Fibroblast of the aortic adventitia (primary cell): ENCODE measurements at places on chromosomes 7 and 10. TPM values are rescaled to one million over a fixed set of nuclear protein-coding genes. Genes with fewer than 3 reads are reported as not detected.
A peak's percentile ranks its signal among the peaks of the same experiment; 100 is the strongest.

The MLLT10 gene
- 36.1 and 47.6 TPM in 2 replicates for total RNA-seq

The TSPAN12 gene
- total RNA-seq, result 1.5 and 5.6 TPM in 2 replicates

The YAE1 gene
- total RNA-seq, result 41.9 and 95.8 TPM in 2 replicates

The ITPRID1 gene
- total RNA-seq, result not detected in 2 replicates

The BET1 gene
- total RNA-seq, result 48.3 and 60.8 TPM in 2 replicates

The ZNF804B gene
- total RNA-seq, result not detected in 2 replicates

The NUDCD3 gene
- total RNA-seq, result 47.1 and 122 TPM in 2 replicates

The VGF gene
- total RNA-seq, result not detected in 2 replicates

- no peak for DNase-seq
These were observed 175.3 kb downstream of the ELAPOR2 start for GRCh38 chr7:86884152-86884551.

- peak; percentile 3 for DNase-seq
These were observed 1196.9 kb downstream of the SORCS3 start for GRCh38 chr10:105837951-105838350.

GRCh38 chr10:78318305-78318704 is 284.6 kb downstream of the RPS24 start:
- DNase-seq, result no peak

DNA sequence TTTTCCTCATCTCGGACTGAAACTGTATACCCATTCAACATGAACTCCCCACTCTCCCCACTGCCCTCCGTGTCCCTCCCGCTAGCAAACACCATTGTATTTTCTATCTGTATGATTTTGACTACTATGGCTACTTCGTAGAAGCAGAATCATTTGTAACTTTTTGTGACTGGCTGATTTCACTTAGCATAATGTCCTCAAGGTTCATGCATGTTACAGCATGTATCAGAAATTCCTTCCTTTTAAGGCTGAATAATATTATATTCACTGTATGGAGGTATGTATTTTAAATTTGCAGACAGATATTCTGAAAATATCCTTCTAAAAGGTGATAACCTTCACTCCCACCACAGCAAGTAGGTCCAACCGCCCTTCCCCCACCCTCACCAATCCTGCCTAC is 42.9 kb upstream of the MMD2 start:
- DNase-seq, result no peak

DNA sequence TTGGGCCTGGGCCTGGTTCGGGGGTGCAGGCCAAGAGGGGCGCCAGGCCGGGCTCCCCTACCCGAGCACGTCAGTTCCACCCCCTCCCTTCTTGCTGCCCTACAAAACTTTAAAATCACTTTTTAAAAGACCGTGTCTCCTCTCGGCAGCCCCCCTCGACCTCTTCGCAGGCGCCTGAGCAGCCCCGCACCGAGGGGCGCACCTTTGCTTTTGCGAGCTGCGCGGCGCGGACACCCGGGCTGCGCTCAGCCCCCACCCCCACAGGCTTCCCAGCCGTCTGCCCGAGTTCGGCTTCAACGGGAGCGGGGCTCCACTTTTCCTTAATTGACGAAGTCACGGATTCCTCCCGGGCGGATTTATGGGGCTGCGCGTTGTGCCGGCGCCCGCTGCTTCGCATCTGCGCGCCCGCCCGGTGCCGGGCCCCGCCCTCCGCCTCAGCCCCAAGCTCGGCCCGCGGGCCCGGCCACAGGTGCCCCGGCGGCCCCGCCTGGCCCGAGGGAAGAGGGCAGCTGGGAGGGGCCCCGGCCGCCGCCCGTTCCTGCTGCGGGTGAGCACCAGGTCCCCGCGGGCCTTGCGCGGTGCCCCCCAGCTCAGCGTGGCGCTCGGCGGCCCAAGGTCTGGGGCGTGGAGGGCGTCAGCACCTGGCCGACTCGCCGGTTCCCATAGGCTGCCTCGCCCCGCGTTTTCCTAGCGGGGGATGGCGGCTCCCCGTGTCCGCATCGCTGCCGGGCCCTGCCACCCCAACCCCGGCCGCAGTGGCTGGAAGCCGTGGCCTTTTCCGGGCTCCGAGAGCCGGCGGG is 10.8 kb upstream of the MNX1 start:
- no peak for DNase-seq

- no peak for DNase-seq
These were observed 212.2 kb downstream of the PCLO start for GRCh38 chr7:82950436-82950835.

DNA sequence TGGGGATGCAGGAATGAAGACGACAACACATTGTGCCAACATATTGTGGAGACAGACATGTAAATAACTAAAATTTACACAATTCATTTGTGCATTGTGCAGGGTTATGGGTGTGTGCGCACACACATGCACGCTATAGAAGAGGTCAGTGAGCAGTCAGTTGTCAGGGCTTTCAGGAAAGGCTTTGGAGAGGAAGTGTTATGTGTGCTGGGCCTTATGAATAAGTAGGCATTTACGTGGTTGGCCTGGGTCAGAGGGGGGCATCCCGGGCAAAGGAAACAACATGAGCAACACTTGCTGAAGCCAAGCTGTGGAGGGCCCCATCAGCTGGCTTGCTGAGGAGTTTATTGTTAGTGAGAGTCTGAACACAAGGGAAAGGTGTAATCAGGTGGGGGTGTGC is 4.1 kb downstream of the PRXL2A start:
- no peak for DNase-seq

GRCh38 chr7:100830396-100830795 is 3.1 kb upstream of the EPHB4 start:
- no peak for DNase-seq

- peak; percentile 58 for DNase-seq
These were observed 1.1 kb upstream of the TNS3 start for GRCh38 chr7:47582764-47583738.

- no peak for DNase-seq
These were observed 168.7 kb downstream of the CELF2 start for GRCh38 chr10:11186374-11186773.

DNA sequence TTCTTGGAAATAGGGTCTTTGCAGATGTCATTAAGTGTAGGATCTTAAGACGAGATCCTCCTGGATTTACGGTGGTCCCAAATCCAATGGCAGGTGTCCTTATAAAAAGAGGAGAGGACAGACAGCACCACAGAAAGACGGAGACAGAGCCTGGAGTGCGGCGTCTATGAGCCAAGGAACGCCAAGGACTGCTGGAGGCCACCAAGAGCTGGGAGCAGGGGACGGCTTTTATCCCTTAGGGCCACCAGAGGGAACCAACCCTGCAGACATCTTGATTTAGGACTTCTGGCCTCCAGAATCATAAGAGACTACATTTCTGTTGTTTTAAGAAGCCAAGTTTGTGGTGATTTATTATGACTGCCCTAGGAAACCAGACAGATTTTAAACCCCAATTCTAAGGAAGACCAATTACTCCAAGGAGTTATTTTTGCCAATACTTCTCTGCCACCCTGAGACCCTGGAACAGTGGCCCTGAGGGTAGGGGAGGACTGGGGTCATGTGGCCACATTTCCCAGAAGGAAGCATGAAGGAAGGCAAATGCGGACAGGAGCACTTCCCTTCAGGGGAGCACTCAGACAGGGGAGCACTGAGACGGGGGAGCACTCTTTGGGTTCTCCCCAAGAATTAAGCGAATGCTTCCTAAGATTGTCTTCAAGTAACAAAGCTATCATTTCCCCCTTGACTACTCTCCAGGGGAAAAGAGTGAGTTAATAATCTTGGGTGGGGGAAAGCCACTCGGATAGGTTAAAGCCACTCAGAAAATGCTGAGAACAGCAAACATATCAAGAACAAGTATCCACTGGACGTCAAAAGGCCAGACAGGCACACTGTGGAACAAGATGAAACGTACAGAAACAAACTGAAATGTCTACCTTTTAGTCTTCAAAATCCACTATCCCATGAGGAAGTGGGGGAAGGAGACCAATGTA is 67.5 kb downstream of the CHST15 start:
- peak; percentile 29 for DNase-seq

DNA sequence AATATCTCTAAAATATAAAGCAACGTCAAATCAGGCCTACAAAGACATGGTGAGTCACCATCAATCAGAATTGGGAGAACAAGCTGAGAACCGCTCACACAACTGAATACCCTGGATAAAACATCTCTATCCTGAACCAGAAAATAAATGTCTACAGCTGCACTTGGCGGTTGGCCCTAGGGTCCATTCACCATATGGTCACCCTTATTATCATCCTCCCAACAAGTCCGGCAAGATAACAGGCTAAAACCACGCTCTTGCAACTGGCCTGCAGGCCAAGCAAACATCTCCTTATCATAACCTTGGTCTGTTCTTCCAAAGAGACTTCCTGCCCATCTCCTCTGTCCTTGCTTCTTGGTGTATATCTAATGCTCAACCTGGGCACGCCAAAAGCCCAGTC is 310.7 kb downstream of the CALN1 start:
- no peak for DNase-seq

GRCh38 chr10:36450380-36450779 is 675.0 kb upstream of the ANKRD30A start:
- DNase-seq, result peak; percentile 77

DNA sequence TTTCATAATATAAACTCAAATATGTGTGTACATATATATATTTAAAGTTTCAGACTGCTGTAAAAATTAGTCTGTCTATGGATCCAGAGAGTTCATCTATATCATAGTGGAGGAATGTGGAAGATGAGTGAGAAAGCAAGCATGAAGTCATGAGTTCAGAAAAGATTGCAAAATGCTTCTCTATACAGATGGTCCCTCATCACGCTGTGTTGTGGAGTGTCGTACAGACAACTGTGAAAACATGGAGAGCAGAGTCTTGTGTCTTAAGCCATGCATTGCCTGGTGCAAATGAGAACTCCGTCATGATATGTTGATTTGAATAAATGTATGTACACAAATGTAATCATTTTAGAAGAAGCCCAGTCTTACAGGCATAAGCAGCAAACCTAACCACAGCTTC is 316.9 kb downstream of the CNTNAP2 start:
- no peak for DNase-seq
